ENCODE measurements at places on chromosomes 11 and 22. TPM values are rescaled to one million over a fixed set of nuclear protein-coding genes. Genes with fewer than 3 reads are reported as not detected.

MGAT3 gene
- not detected for polyA plus RNA-seq

C11orf65 gene
- 1.1 TPM for polyA plus RNA-seq

DNA sequence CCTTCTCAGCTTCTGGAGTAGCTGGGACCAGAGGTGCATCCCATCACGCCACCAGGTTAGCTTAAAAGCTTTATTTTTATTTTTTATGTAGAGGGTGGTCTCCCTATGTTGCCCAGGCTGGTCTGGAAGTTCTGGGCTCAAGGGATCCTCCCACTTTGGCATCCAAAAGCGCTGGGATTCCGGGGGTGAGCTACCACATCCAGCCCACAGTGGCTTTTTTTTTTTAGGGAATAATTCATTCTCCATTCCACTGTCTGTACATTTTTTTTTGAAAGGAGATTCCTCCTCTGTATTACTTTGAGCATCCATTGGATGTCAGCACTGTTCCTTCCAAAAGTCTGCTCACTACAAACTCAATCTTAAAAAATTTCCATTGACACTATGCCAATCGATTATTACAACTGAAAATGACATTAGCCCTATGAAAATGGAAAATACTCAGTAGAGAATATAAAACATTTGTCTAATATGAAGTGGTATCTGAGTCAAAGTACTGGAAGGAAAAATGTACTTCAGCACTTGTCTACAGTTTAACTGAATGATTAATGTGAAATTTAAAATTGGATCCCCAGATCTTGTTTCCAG lies 1.3 kb upstream of the LPXN start:
- peak; percentile 73 for DNase-seq

DNA sequence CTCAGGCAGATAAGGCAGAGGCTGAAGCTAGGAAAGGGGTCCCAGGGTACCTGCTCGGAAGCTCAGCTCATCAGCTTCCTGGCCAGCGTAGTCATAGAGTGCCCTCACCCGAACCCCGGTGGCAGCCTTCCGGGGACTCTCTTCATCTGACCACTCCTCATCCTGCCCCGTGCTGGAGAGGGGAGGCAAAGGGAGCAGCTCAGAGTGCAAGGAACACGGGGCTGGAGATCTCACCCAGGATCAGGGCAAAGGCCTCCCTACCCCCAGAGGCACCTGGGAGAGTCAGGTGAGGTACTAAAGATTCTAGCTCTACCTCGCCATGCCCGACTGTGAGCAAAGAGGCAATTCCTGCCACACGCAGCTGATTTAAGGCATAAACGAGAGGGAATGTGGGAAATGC lies 1.6 kb upstream of the ARFGAP2 start:
- no peak for DNase-seq

DNA sequence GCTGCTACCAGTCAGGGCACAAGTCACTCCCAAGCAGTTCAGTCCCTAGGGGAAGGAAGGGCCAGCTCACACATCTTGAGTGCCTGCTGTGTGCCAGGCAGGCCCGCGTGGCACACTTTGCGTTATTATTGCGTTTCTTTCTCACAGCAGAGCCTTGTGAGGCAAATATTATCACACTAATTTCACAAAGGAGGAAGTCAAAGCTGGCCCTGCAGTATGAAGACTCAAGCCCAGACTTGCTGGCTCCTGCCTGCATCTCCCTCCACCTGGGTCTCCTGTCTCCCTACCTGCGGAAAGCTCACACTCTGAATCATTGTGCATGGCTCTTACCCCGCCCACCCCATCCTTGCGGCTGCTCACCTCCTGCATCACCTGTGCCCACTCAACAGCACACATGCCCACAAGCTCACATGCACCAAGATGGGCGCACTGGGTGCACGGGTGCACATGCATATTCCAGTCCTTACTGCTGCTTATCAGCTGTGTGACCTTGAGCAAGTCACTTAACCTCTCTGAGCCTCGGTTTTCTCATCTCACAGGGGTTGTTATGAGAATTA lies 31.7 kb upstream of the P2RY2 start:
- peak; percentile 70 for DNase-seq

P2RY2 gene
- not detected for polyA plus RNA-seq

DNA sequence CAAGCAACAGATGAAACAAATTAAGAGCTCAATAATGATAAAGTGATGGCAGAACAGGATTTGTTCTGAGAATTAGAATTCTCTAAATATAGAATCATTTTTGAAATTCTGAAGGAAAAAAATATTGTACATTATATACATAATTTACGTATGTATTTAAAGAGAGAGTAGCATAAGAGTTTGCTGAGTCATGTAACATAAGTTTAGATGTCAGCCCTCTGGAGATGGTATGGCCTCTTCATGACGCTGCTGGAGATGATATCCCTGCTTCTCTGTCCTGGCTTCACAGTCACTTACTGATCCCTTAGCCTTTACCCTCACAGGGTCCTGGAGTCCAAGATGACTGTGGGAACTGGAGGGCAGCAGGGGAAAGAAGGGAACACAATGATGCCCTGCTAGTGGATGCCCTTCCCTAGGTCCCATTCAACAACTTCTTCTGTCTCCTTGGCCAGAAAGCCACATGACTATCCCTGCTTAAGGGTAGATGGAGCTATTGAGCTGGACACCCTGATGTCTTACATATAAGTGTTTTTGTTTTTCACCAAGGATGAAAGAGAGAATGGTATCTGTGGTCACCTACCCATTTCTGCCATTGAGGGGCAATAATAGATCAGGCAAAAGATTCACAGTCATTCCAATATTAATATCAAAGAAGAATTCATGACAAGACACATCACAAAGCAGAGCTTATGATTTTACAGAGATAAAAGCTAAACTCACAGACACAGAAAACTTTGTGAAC lies 753.1 kb downstream of the TBC1D22A start:
- no peak for DNase-seq

RIMBP3B gene
- polyA plus RNA-seq, result not detected

DNA sequence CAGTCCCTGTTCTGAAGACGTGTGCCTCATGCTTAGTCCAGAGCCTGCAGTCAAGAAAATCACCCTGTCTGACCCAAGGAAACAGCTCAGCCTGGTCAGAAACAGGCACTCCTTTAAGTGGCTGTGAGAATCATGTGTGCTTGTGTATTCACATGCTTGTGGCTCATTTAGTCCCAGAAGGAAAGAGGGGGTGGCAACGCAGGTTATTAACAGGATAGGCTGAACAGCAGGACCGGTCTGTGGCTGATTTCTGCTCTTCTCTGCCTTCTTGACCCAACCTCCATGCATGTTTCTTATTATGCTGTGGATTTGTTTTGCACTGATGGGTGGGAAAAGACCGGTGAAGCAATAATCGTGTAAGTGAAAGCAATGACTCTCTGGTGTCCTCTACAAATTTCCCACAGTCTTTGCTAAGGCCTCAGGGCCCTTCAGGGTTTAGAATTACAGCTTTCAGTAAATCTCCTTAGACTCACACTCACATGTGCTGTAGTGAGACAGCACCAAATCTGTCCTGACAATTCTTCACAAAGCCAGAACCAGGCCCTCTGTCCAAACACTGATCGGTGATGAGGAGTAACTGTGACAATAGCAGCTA lies 288.1 kb downstream of the ETS1 start:
- DNase-seq, result peak; percentile 75

GRCh38 chr11:132744771-132745170 lies 787.5 kb downstream of the OPCML start:
- DNase-seq, result peak; percentile 73

DNA sequence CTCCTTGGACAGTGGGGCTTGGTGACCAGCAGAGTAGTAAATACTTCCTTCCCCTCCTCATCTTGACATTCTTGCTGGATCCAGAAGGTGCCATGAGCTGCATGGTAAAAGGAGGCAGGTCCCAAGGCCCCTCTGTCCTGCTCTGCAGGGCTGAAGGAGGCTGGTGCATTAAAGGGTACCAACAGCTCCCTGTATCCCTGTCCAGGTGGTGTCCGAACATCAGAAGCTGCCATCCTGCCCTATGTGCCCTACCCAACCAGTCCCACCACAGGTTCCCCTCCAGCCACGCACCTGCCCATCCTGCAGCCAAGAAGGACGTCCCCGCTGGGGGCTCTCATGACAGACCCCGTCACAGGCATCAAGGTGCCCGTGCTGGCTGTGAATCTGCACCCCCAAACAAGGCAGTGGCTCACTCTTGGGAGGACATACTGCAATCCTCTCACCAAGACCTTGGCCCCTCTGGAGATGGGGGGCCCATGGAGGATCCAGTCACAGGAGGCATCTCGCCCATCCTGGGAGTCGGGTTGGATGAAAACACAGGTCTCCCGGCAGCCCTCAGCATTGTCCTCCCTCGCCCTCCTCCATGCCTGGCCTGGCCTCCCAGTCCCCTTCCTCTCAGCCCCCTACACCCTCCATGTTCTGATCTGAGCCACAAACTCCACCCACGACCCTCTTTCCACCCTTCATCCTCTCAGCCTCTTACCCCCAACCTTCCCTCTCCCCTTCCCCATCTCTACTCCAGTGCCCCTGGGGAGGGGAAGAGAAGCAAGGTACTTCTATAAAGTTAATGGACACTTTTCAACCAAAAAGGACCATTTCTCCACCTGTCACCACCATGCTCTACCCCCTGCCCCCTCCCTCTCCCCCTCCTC lies 55.1 kb downstream of the BTG4 start:
- no peak for DNase-seq

ADAMTS15 gene
- 0.09 TPM for polyA plus RNA-seq

DNA sequence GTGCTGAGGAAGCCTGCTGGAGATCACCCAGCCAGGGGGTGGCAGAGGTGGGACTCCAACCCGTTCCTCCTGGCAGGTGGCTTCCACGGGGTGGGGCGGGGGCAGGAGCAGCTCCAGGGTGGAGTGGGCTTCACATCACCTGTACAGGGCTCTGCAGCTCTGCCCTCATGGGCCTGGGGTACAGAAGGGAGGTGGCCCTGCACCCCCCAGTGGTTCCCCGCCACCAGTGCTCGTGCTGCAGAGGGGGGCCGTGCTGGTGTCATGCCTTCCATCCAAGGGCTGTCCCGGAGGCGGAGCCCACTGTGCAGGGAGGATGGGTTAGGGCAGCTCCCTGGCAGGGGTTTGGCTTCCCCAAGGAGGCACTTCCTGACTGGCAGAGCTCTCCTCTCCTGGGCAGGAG lies 76.4 kb upstream of the SHISAL1 start:
- DNase-seq, result no peak

- no peak for DNase-seq
These were observed 50.1 kb upstream of the PHOX2A start for GRCh38 chr11:72293910-72294615.

- DNase-seq, result peak; percentile 21
These were observed 825.7 kb downstream of the FAM181B start for GRCh38 chr11:81907996-81908395.

DNA sequence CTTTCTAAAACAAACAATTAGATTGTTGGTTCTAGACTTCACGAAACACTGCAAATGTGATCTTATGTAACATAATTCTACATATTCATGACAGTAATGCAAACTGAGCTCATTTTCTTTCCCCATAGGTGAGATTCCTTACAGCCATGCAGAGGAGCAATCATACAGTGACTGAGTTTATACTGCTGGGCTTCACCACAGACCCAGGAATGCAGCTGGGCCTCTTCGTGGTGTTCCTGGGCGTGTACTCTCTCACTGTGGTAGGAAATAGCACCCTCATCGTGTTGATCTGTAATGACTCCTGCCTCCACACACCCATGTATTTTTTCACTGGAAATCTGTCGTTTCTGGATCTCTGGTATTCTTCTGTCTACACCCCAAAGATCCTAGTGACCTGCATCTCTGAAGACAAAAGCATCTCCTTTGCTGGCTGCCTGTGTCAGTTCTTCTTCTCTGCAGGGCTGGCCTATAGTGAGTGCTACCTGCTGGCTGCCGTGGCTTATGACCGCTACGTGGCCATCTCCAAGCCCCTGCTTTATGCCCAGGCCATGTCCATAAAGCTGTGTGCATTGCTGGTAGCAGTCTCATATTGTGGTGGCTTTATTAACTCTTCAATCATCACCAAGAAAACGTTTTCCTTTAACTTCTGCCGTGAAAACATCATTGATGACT lies 1.5 kb downstream of the OR9G1 start:
- DNase-seq, result no peak

MFRP gene
- not detected for polyA plus RNA-seq

- DNase-seq, result no peak
These were observed 42.6 kb downstream of the SLC22A12 start for GRCh38 chr11:64633555-64634159.

ZC3H12C gene
- polyA plus RNA-seq, result 1.5 TPM

THY1 gene
- polyA plus RNA-seq, result 1,640 TPM

PLAAT5 gene
- not detected for polyA plus RNA-seq

CHADL gene
- polyA plus RNA-seq, result 0.30 TPM

GRCh38 chr11:128731041-128731663 lies 37.3 kb downstream of the FLI1 start:
- DNase-seq, result no peak

DNA sequence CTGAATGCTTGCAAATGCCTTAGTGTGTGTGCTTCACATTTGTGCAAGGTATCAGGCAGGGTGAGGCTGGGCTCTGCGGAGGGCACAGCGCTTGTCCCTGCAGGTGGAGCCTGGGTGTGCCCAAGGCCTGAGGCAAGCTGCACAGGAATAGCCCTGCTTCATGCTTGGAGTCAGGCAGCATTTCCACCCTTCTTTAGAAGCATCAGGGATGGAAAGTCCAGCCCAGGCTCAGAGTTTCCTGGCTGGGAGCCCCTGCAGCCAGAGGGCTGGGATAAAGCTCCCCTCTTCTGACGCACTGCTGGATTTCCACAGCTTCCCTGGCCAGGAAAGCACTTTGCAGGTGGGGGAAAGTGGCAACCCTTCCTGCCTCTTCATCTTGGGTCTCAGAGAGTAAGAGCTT lies 63.4 kb downstream of the GALNT18 start:
- no peak for DNase-seq

DNA sequence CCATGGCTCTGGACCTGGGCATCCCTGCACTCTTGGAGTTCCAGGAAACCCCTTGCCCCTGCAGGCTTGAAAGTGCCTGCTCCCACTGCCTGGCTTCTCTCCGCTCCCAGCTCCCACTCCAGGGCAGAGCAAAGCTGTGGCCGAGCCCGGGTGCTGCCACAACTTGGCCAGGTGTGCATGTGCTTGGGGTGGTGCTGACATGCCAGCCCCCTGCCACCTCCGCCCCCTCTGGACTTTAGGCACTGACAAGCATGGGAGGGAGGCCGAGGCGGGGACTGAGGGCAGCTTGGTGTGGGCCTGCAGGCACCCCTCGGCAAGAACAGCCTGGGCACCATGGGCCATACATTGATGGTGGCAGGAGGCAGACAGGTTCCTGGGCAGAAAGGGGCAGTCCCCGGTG lies 56.4 kb upstream of the B3GNT6 start:
- DNase-seq, result no peak

GRCh38 chr11:126930091-126930841 lies 70.3 kb downstream of the KIRREL3 start:
- DNase-seq, result peak; percentile 35

- no peak for DNase-seq
These were observed 12.3 kb downstream of the MB start for GRCh38 chr22:35604621-35605368.

MYOD1 gene
- not detected for polyA plus RNA-seq

MMP11 gene
- polyA plus RNA-seq, result 2.5 TPM
